ENCODE measurements at places on chromosomes 12 and 14.

- no peak for DNase-seq
Observed at GRCh38 chr12:4911316-4911994, 1.8 kb downstream of the KCNA1 start.

- no peak for DNase-seq
Observed at GRCh38 chr12:109009766-109010165, 11.1 kb downstream of the SVOP start.

GRCh38 chr12:81987371-81987770 lies 228.2 kb upstream of the PPFIA2 start:
- no peak for DNase-seq

- DNase-seq, result no peak
Observed at GRCh38 chr14:51202914-51203665, 37.0 kb upstream of the TMX1 start.

DNA sequence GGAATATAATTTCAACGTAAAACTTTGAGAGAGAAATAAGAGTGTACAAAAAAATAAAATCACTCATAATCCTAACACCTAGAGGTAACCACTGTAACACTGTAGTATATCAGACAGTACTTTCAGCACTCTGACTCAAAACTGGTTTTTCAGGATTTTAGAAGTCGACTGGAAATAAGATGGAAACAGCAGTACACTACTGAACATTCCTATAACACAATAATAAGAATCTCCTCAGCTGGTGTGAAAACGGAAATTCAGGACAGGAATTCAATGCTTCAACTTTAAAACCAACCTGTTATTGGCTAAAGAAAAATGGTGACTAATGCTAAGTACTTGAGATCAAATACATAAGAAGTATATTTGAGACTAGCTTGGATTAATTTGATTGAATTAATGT lies 12.3 kb upstream of the PITPNM2 start:
- no peak for DNase-seq

DNA sequence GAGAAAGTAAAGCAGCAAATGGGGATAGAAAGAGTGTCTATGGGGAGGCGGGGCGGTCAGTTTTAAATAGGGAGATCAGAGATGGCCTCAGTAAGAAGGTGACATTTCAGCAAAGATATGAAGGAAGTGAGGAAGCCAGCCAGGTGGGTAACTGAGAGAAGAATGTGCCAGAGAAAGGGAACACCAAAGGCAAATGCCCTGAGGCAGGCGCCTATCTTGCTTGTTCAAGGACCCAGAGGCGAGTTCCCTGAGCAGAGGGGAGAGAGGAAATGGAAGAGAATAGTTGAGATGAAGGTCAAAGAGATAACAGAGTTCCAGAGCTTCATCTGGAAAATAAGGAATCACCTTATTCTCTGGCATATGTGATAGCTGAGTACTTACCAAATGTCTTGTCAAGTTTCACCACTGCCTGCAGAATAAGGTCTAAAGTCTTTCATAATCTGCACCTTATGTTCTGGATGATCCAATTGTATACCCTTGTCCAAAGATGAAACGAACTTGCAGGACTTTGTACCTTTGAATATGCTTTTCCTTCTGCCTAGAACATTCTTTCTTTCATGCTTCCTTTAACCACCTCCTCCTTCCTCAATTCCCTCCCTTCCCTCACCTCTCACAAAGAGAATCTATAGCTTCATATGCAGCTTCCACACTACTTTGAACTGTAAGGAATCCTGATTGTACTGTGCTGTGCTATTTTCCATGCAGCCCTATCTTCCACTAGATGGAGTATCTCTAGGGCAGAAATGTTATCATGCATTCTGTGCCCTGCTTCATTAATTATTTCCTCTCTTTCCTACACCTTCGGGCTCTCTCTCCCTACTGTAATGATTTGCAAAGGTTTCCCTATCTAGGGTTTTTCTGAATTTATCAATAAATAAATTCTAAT lies 38.5 kb downstream of the GNPTAB start:
- no peak for DNase-seq

GRCh38 chr14:20707622-20708021 lies 19.1 kb downstream of the ANG start:
- no peak for DNase-seq

GRCh38 chr14:45068396-45068795 lies 15.5 kb upstream of the PRPF39 start:
- DNase-seq, result no peak

GRCh38 chr14:37088356-37089215 lies 83.8 kb downstream of the SLC25A21 start:
- no peak for DNase-seq

DNA sequence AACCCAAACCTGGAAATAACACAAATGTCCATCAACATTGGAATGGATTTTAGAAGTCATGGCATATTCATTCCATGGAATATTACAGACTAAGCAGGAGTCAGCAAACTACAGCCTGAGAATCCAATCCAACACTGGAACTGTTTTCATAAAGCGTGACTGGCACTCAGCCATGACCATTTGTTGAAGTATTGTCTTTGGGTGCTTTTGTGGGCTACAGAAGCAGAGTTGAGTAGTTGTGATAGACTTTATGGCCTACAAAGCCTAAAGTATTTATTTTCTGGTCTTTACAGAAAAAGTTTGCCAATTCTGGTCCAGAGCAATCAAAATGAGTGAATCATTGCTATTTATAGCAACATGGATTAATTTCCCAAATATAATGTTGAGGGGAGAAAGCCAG lies 34.5 kb upstream of the FRS2 start:
- no peak for DNase-seq

- DNase-seq, result no peak
Observed at GRCh38 chr14:53144244-53144643, 8.9 kb downstream of the DDHD1 start.

- no peak for DNase-seq
Observed at GRCh38 chr12:98741556-98742265, 96.6 kb downstream of the APAF1 start.

- DNase-seq, result no peak
Observed at GRCh38 chr12:45223868-45224267, 8.0 kb downstream of the ANO6 start.

- no peak for DNase-seq
Observed at GRCh38 chr12:65449400-65449799, 170.9 kb downstream of the MSRB3 start.

GRCh38 chr12:105548626-105549025 lies 218.1 kb downstream of the C12orf75 start:
- no peak for DNase-seq

GRCh38 chr12:67077617-67078016 lies 191.5 kb upstream of the CAND1 start:
- DNase-seq, result no peak

DNA sequence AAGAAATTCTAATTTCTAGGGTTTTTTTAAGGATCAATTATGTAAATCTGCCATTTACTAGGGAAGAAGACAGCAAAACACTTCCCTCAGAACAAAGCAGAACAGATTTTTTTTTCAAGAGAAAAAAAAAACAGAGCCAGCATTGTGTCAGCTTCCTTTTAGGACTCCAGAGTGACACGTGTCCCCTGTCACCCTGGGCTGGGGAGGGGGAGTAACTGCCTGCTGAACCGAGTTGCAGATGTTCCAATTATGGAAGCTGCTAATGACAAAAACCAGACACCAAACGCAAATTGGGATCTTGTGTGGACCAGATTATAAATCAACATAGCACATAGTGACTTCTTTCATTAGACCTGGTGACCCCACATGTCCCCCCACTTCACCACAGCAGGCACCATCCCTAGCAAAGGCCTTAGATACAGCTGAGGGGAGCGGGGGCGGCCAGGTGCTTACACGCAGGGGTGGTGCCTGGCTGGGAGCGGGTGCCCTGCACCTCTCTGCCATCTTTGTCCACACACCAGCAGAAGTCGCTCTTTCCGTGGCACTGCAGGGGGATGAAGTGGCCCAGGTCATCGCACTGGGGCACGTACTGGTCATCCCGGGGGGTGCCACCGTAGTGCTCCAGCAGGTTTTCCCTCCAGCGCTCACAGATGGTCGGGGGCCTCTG lies 25.4 kb downstream of the RTRAF start:
- no peak for DNase-seq

DNA sequence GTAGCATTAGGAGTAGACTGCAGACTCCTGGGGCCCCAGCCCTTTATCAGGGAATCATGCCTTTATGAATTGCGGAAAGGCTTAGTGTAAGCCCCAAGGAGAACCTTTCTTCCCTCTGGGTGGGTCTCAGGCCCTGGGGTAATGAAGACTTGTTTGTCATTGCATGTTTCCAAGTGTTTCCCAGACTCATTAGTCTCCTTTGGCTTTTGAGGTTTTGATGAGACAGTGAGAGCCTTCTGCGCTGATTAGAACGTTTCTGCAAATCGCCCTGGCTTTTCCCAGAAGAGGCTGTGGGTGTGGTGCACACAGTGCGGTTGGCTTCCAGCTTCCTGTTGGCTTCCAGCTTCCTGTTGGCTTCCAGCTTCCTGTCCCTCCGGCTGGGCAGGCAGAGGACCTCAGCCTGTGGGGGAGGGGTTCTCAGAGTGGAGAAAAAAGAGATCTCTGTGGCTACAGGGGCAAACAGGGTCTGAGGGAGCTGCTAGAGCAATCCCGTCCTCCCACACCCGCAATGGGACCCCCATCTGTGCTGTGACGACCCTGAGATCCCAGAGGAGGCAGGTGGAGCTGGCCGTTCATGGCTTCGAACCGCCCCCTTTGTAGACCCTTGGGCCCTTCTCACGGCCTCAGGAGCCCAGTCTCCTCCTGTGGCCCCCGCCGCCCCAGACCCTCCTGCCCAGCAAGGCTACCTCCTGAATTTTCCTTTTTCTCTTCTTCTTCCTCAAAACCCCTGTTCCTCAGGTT lies 42.1 kb downstream of the GPR68 start:
- DNase-seq, result no peak

DNA sequence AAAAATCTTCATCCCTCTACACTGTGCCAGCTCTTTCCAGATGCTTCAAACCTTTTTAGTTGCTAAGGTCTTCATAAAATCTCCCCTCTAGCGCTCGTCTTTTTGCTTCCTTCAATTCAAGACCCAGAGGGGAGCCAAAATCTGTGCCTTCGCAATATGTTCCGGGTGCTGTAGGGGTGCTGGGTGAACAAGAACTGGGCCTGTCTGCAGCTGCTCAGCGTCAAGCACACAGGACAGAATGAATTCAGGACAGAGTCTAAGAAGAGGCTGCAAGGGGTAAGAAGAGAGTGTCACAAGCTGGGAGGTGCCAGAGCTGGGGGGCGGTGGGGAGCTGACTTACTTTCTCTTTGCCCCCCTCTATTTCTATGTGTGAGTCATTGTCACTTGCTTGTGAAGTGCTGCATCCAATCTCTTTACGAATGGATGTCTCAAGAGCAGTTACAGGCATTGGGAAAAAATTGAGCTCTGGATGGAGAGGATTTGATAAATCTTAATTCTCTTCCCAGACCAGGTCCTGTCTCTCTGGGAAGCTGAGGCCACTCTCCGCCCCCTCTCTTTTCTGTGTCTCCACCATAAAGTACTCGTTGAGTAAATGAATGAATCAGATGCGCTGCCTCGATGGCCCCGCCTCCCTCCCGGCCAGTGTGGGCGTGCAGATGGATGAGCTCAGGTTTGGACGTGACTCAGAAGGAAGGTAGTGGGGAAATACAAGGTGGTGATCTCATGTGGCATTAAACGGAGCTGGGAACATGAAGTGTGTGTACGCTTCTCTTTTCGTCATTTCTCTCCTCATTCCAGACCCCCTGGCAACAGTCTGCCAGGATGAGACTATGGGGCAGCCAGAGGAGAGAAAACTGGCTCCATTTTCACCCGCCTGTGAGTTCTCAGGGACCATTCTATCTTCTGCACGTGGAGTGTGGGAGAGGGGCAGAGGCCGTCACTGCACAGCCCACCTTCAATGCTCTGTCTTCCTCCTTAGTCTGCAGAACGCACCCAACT lies 91.3 kb downstream of the TSPAN9 start:
- DNase-seq, result no peak

GRCh38 chr12:52063082-52063924 lies 6.5 kb upstream of the ATG101 start:
- DNase-seq, result no peak

- DNase-seq, result no peak
Observed at GRCh38 chr12:49976557-49976956, 3.8 kb downstream of the AQP6 start.

GRCh38 chr12:59096246-59096645 lies 175.9 kb upstream of the LRIG3 start:
- DNase-seq, result no peak

GRCh38 chr14:98943907-98944306 lies 328.1 kb downstream of the BCL11B start:
- DNase-seq, result no peak

DNA sequence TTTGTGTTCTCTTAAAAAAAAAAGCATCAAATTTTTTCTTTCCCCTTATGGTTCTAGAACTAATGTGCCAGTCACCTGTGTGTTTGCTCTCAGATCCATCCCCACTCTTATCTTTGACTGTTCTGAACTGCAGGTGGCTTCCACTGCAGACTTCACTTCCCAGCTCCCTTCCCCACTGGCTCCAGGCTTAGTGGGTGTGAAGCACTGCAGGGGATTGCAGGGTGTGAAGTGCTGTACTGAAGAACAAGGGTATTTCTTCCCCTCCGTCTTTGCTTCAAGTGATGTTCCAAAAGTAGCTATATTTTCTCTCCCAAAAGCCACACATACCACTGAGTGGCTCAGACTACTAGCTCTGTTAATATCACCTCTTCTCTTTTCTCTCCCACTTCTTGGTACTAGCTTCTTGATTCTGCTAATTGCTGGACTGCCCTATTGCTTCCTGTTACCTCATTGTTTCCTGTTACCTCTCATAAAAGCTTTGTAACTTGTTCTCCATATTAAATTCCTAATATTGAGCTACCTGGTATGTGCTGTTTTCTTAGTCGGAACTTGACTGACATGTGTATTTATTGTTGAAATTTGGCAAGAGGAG lies 115.4 kb upstream of the PRICKLE1 start:
- no peak for DNase-seq

GRCh38 chr12:69620077-69620476 lies 9.4 kb upstream of the LRRC10 start:
- no peak for DNase-seq

DNA sequence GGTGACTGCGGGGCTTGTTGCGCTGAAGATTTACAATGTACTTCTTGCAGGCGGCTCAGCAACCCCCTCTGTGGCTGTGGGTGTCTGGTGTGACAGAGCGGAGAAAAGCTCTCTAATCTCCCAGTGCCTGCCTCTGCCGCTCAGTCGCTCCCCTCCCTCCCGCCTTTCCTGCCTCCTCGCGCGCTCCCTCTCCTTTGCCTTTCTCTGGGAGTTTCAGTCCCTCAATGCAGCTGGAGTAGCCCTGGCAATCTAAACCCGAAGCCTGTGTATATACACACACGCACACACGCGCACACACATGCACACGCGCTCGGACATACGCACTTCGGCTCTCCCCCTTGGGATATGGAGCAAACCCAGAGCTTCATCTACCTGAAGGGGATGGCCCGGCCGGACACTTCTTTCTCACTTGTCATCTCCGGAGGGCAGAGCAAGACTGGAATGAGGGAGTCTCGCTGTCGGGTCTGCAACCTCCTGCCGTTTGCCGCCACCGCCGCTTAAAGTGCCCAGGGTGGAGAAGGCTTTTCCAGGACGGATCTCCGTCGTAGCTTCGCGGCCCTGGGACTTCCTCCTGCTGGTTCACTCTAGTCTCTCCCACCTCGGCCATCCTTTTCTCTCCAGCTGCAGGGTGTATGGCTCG lies 599 bp upstream of the TRHDE start:
- DNase-seq, result no peak

- no peak for DNase-seq
Observed at GRCh38 chr14:23359722-23360447, 5.1 kb downstream of the EFS start.
